ENCODE measurements at places on chromosomes 5 and 9.

DNA sequence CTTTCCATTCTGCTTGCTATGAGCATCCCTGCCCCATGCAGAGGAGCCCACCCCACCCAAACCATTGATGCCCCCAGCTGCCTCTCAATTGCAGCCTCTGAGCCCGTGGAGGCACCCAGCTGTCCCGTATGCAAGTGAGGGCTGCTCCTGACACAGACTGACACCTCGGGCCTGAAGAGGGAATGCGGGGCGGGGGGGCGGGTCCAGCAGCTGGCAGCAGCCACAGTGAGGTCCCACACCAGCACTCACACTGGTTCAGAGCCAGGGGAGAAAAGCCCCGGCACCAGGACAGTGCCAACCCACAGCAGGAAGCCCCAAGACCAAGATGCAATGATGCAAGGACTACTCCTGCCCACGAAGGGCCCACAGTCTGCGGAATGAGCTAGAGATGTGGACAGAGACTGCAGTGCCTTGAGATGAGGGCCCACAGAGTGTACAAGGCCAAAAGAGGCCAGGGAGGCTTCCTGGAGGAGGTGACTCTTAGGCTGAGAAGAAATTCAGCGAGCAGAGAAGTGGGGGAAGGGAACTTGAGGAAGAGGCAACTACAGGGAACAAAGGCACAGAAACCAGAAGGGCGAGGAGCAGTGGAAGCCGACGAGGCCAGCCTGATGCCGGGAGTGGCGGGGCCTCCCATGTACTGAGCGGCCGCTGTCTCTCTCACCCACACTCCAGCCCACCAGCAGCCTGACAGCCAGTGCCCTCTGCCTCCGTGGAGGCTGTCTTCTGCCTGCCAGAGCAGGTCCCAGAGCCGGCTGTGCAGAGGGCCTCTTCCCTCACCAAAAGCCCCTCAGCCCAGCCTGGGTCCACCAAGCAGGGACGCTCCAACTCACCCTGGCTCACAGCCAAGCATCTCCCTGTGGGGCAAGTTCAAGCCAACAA lies 9.2 kb downstream of the EEIG1 start:
- no peak for DNase-seq

DNA sequence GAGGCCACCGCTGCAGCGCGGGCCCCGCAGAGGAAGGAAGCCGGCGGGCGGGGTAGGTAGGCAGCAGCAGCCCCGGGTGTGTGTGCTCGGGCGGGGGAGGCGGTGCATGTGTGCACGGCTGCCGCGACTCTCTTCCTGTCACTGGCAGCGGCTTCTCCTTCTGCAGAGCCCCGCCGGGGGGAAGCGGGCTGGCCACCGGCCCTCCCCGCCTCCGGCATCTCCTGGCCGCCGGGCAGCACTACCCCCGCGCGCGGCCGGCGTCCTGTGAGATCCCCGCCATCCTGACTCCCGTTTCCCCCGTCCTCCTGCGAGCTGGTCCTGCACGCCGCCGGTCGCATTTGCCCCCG lies 315 bp downstream of the PIK3R1 start:
- no peak for DNase-seq

GRCh38 chr5:176620333-176620981 lies 9.9 kb downstream of the SNCB start:
- no peak for DNase-seq

- no peak for DNase-seq
Observed at GRCh38 chr9:19113964-19114679, 11.4 kb upstream of the HAUS6 start.

DNA sequence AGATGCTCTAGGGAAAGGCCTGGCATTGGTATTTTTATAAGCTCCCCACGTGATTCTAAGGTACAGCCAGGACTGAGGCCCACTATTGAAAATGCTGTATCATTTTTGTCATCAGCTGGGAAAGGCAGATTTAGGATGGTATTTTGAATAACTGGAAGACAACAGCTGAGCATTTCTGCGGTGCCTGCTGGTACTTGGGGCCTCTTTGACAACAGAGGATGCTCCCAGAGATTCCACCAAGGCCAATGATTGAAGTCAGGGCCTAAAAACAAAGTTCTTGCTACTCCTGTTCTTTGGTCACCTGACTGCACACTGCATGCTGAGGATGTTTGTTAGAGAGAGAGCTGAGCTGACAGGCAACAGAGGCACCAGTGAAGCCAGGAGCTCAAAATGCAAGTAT lies 8.1 kb downstream of the FBLL1 start:
- no peak for DNase-seq

DNA sequence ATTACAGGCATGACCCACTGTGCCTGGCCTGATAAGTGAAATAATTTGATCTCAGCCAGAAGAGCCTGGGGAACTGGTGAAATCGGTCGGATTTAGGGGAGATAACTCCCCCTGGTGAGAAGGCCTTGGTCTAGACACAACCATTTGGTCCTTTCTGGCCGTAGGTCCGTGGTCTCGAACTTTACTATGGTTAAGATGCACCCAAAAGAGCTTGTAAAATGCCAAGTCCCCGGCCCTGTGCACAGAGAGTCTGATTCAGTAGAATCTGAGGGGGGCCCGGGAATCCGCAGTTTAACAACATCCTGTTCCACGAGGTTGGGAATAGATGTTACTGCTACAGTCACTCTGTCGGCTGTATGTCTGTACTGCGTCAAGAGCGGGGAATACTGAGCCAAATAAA lies 140.7 kb downstream of the C9orf50 start:
- DNase-seq: no peak

DNA sequence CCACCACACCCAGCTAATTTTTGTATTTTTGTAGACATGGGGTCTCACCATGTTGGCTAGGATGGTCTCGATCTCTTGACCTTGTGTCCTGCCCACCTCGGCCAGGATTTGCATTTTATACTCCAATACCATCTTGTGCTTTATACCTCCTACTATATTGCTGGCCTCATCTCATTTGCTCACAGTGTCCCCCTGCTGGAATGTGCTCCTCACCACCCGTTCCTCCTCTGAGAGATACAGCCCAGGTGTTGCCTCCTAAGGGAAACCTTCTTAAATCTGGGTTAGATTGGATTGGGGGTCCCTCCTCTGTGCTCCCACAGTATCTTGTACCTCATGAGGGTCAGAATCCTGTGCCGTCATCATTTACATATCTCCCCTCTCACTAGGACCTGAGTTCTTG lies 131.7 kb downstream of the PAPPA start:
- no peak for DNase-seq

DNA sequence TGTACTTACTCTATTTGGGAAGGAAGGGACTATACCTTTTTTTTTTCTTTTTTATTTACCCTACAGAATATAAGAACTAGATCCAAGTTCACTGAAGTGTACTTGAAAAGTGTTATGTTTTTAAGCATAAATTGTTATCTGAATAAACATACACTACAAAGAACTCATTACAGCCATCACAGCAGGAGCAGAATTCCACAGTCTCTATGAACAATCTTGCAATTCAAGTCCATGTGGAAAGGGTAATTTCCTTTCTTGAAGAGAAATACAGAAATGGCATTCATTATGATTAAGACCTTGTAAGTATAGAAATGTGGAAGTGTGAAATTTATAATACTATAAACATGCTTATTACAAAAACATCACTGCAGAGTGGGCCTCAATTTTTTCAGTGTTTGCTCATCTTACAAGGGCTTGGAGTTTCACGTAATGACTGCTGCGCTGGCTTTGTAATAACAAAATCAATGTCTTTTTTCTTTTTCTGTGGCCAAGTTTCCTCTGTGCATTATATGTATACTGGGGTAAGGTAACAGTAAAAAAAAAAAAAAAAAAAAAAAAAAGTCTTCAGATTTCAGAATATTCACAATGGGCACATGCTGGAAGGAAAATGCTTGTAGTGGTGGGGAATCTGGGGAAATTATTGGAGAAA lies 77.0 kb upstream of the GNA14 start:
- DNase-seq: no peak

GRCh38 chr9:114385397-114386181 lies 2.2 kb downstream of the AKNA start:
- DNase-seq: peak; percentile 71

DNA sequence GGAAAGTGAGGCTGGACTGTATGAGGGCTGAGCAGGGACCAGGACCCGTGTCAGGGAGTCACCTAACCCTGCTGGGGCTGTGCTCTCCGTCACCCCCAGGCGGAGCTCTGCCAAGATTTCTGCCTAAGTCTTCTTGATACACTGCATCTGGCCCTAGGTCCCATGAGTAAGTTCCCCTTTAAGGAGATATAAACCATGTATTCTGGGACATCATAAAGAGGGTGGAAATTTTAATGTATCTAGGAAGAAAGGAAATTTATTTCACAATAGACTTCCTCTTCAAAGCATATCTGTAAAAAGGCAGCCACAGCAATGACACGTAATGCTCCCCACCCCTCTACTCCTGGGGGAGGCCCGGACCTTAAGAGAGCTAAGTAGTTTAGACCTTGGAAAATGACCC lies 183.4 kb downstream of the FBXL7 start:
- DNase-seq: no peak

- DNase-seq: peak; percentile 25
Observed at GRCh38 chr9:96874947-96875460, 20.7 kb upstream of the ZNF782 start.

- DNase-seq: no peak
Observed at GRCh38 chr9:656926-657568, 184.4 kb upstream of the DMRT1 start.

DNA sequence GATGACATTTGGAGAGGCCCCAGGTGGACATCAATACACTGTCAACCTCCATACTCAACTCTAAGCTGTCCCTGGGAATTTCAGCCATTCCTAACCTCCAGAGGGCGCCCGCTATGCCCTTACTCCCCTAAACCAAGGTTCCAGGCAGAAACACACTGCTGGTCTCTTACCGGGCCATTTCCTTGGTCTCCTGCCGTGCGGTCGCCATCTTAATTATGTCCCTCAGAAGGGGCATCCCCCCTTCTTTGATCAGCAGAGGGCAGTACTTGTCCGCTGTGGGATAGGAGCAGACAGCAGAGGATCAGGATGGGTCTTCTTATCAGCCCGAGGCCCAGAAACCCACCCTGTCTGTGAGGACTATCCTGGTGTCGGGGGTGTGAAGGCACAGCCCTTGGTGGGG lies 9.3 kb upstream of the ZDHHC12 start:
- no peak for DNase-seq

GRCh38 chr5:54837981-54838380 lies 147.4 kb downstream of the ESM1 start:
- no peak for DNase-seq

- no peak for DNase-seq
Observed at GRCh38 chr9:13146840-13147239, 132.7 kb downstream of the MPDZ start.

DNA sequence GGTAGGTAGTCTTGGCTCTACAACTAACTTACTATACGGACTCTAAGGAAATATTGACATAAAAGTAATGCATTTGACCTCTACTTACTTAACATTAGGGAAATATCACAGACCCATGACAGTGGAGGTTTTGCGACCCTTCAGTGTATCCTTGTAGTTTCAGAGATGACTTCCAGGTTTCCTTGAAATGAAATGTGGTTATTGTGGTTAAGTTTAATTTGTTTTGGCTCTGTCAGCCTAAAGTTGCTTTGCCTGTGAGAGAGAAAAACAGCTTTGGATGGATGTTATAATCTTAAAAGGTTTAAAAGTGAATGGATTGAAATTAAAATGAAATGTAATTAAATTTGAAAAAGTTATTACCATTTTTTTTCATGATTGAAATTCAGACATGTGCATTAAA lies 42.9 kb downstream of the LRRTM2 start:
- DNase-seq: no peak

- no peak for DNase-seq
Observed at GRCh38 chr9:115671236-115671962, 482.2 kb upstream of the PAPPA start.

Measured in stimulated activated CD8-positive, alpha-beta memory T cell treated with anti-CD3 and anti-CD28 coated beads, Interleukin-2, amount 100 ng/mL, for 48 hours (primary cell).